ENCODE measurements at places on chromosomes 5 and 9.

- DNase-seq: no peak
These were observed 77.2 kb downstream of the FBXL7 start for GRCh38 chr5:15577132-15577531.

DNA sequence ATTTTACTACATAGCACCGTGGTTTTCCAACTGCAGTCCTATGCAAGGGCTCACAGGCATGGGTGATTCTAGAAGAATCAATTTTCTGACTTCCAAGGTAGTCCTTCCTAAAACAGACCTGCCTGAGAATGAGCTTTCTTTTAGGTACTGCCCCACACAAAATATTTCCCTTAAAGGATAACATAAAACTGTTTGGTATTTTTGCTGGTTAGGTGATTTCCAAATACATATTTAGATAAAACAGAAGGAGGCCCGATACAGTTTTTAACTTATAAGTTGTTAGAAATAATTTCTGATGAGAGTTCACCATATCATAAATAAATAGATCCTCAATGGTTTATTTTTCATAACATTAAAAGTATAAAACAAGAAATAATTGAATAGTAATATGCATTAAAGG is 46.4 kb downstream of the COX7C start:
- DNase-seq: no peak

- DNase-seq: no peak
These were observed 51.2 kb upstream of the PALM2AKAP2 start for GRCh38 chr9:109728686-109729300.

GRCh38 chr9:97572196-97572891 is 60.8 kb downstream of the TSTD2 start:
- no peak for DNase-seq

- DNase-seq: no peak
These were observed 1189.4 kb upstream of the NUDT12 start for GRCh38 chr5:104751969-104752368.

All from memory B cell (primary cell).